NCI-H1105 (cell line): ENCODE measurements at places on chromosomes 3 and 15.

- DNase-seq: no peak
Measured at GRCh38 chr3:53242642-53243041, 13.2 kb downstream of the TKT start.

GRCh38 chr15:59632714-59633113, 21.1 kb downstream of the GCNT3 start:
- DNase-seq: no peak

GRCh38 chr3:41574900-41575299, 375.6 kb downstream of the CTNNB1 start:
- no peak for DNase-seq

GRCh38 chr3:15010664-15011063, 54.5 kb downstream of the MRPS25 start:
- no peak for DNase-seq

- no peak for DNase-seq
Measured at GRCh38 chr3:183158551-183159006, 4.0 kb downstream of the LAMP3 start.

DNA sequence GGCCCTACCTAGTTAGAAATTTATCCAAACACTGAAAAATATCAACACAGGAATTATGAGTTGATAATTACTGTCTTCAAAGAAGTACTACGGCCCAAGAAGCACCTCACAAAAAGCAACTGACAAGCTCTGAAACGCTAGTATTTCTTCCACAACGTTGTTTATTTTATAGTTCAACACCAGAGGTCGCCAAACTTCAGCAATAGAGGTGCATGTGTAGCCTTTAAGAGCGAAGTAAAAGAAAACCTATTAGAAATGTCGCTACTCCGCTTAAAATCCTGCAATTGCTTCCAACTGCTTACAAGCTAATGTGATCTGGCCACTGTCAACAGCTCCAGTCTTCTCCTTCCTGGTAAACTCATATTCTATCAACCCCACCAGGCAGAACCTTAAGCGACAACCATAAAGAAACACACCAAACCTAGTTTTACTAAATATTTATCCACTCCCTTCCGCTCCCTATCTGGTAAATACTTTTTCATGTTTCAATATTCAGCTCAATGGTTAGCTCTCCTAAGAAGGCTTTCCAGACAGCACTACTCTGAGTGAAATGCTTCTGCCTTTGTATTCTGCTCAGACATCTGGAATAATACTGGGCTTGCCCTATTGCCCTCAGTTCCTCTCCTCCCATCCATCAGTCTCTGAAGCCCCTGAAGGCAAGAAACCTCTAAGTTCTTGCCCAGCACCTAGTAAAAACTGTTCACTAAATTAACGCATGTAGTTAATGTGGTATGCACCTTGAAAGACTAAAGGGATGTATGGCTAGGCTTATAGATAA, 110.2 kb downstream of the NR1I2 start:
- peak; percentile 36 for DNase-seq

DNA sequence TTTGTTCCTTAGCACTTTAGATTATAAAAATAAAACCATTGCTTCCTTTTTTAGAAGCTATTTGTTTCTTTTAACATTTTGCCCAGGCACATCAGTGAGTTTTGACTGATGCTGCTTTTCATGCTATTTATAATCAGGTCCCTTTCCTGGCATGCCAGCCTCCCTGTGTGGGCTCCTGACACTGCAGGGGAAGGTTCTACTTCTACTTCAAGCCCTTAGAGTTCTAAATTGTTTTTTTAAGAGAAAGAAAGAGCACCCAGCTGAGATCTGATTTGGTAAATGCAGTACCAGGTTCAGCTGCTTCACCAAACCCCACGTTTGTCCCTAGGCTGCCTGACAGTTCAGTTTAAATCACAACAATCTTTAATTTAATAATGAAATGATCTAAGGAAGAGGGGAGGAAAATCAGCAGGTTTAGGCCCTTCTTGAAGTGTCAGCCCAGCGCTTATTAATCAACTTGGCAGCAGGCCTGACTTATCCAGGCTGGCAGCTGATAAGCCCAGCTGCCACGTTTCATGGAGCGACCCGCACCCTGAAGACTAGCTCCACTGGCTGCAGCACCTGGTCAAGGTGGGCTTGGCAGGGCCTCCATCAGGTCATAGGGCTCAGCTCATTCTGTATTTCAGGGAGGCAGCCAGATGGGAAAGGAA, 29.0 kb downstream of the HGD start:
- DNase-seq: no peak

DNA sequence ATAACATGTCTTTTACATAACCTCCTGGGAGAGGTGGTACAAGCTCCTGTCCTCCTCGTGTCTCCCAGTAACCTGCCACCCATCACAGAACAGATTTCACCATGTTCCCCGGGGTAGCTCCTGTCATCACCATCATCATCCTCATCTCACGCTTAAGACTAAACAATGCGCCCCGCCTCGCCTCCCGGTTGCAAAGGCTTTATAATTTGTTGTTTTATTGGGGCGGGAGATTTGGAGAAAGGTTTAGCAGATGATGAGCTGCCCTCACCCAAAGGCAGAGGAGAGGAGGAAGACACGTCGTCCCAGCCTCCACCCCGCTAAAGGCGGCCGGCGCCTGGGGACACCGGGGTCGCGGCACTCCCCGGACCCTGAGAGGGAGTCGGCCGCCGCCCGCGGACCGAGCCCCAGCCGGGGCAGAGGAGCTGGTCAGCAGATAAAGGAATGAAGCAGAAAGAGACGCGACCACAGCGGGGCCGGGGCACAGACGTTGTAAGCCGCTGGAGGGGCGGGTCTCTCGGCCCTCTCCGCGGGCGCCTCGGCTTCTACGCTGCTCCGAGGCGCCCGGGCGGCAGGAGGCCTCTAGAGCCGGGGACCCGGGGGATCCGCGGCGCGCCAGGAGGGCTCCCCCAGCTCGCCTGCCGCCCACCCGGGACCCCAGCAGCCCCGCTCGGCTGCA, 589 bp downstream of the HERC1 start:
- DNase-seq: peak; percentile 8

- DNase-seq: no peak
Measured at GRCh38 chr3:108985844-108986243, 32.2 kb upstream of the GUCA1C start.

GRCh38 chr3:152628496-152628895, 206.4 kb upstream of the P2RY1 start:
- no peak for DNase-seq

DNA sequence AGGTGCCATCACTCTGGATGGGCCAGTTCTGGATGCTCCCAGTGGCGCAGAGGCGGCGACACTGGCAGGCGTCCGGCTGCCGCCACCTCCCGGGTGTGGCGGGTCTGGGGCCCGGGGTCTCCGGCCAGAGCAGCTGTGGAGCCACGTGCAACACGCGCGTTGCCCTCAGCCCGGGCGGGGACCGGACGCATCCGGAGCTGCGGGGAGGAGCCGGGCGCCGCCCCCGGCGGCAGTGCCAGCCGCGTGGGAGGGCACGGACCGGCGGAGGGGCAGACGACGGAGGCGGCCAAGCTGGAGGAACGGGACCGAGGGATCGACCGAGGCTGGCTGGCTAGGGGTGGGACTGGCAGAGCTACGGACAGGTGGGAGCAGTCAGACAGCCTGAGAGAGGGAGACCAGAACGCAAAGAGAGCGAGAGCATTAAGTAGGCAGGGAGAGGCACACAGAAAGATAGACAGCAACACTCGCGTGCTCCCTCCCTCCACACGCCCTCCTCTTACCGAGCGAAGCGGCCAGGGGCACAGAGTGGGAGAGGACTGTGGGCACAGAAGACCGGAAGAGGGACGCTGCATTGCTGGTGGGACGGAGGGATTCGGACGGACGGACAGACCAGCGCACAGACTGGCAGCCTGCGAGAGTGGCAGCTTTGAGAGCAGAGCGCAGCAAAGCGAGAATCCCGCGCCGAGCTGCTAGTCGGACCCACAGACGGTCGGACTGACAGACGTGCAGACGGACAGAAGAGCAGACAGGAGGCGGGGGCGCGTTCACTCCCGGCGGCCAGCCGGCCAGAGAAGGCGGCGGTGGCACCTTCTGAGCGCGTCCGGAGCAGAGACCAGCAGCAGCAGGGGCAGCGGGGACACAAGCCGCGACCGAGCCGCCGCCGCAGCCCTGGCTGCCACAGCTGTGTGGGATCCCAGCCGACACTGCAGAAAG, at the start of gene ARPP21:
ARPP21 (plus strand) TSS at position 272 of the 933 bp plus-strand sequence. CDS start 42,227 bp downstream, outside the sequence.
- DNase-seq: no peak

- DNase-seq: no peak
Measured at GRCh38 chr15:81284256-81285031, 39.5 kb downstream of the STARD5 start.

DNA sequence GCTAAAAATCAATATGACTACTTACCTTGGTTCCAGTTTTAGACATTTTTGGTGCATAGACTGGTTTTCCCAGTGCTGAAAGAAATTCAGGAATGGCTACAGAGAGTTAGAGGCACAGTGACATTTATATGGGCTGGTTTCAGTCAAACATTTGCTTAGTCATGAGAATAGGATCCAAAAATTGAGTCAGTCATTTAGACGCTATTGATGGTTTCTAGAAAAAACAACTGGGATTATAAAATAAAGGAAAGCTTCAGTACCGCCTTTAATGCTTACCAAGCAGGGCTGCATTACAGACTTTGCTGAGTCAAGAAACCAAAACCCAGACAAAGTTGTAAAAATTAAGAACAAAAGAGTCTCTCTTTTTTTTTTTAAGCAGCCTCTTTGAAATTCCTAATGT, at the start of gene CRYGS:
CRYGS (minus strand) TSS at position 100 of the 400 bp plus-strand sequence; CDS start at position 46, 54 bp downstream.
- DNase-seq: no peak

DNA sequence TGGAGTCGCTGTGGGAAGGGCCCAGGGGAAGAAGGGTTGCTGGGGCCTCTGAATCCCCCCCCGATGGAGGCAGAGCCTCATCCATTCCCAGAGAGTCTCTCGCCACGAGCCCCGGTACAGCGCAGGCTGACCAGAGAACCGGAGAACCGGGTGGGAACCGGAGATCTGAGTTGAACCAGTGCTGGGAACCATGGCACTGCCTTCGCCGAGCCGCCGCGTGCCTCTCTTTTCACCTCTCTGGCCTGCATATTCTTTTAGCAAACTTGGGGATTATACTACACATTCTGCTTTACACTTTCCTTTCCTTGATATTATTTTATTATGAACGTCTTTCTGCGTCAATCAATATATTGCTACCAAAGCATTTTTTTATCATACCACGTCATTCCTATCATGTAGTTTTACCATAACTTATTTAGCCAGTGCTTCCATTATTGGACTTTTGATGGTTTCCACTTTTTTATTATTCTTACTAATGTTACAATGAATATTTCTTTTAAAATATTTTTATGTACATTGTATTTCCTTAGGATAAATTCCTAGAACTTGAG, 7.2 kb downstream of the NRROS start:
- no peak for DNase-seq

DNA sequence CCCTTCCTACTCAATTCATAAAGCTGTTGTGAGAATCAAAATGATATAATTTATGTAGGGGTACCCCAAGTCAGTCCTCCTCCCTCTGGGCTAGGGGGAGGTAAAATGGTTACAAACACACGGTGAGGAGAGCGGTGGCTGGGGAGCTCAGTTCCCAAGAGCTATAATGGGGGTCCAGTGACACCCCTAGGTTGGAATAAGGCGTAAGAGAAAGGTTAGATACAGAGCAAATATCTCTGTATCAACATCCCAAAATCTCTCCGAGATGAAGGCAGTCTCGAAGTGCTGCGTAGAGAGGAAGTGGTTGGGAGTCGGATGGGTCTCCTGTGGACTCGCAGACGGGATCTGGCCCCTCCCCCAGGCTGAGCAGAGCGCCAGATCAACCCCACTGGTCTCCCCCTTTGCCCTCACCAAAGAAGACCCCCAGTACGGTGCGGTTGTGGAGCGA, 1.8 kb downstream of the DUOX2 start:
- no peak for DNase-seq

- no peak for DNase-seq
Measured at GRCh38 chr3:179544981-179545645, 17.6 kb upstream of the ACTL6A start.

- no peak for DNase-seq
Measured at GRCh38 chr3:132292042-132292441, 25.2 kb upstream of the ACP3 start.

GRCh38 chr15:81358248-81358647, 15.8 kb downstream of the TMC3 start:
- DNase-seq: no peak

DNA sequence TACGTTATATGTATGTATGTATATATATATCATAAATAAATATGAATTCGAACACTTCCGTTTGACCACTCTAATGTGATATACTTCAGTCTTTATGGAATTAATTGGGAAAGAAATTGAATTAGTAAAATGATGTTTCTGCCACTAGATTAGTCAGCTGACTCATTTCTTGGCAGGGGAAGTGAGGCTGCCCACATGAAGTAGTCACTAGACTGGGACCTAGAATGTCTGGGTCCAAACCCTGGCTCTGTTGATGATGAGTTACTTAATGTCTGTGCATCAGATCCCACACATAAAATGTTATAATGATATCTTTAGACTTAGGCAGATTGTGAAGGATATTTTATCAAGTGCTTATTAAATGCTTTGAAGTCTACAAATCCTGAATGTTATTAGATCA, 27.4 kb upstream of the ARL14 start:
- no peak for DNase-seq

- no peak for DNase-seq
Measured at GRCh38 chr3:196695849-196696226, 16.2 kb downstream of the CEP19 start.

DNA sequence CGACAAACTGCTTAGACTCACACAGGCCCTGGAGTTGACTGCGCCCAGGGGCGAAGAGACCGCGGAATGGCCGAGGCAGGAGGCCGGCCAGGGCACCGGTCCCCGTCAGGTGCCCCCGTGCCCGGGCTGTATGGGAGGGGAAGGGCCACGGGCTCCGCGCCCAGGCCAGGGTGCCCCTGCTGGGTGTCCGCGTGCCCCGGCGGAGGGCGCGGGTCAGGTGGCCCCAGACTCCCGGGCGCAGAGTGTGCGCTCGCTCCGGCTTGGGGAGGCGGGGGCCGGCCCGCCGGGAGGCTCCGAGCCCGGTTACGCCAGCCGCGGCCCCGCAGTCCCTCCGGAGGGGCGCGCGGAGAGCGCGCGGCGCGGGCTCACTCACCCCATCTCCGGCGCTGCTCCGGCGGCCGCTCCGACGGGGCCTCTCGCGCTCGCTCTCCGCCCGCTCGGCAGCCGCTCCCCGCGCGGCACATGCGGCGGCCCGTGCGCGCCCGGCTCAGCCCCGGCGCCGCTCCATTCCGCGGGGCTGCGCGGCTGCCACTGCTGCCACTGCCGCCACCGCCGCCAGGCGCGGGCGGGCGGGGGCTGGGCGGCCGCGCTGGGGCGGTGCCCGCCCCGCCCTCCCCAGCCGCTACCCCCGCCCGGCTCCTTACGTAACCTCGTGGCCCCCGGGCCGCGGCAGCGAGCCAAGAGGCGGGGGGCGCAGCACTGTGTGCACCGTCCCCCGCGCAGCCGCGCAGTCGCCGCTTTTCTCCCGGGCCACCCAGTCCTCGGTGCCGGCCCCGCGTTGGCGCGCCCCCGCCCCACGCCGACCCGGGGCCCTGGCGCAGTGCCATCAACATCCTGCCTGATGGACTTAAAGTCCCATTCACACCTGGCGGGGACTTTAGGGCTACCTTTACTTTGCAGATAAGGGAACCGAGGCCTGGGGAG, at the start of gene HOMER2:
HOMER2 (minus strand) TSS at position 563 of the 924 bp plus-strand sequence; CDS start at position 378, 185 bp downstream.
- DNase-seq: peak; percentile 24

- no peak for DNase-seq
Measured at GRCh38 chr15:73822998-73823397, 50.4 kb upstream of the TBC1D21 start.
